ENCODE measurements at places on chromosomes 6 and 20. TPM values are rescaled to one million over a fixed set of nuclear protein-coding genes. Genes with fewer than 3 reads are reported as not detected.

The RFX6 gene
- not detected for polyA plus RNA-seq

GRCh38 chr6:112665815-112666214 is 318.7 kb downstream of the RFPL4B start:
- no peak for DNase-seq

The MOCS3 gene
- 5.2 TPM for polyA plus RNA-seq

The C4A gene
- polyA plus RNA-seq, result 26.8 TPM
